ENCODE measurements at places on chromosomes 1 and 21.

DNA sequence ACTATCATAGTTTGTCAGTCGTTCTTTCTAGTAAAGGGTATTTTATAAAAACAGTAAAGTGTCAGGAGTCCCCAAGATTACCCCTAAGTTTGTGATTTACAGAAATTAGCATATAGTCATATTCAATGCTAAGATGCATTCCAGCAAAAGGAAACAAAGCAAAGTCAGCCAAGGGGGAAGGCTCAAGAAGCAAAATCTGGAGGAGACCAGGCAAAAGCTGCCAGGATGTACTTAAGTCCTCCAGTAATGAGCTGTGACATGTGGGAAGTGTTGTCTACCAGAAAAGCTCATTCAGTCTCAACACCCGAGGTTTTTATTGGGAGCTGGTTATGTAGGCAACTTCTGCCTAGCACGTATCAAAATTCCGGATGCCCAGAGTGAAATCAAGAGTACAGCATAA is 373.4 kb upstream of the TMPRSS15 start:
- DNase-seq = no peak

- DNase-seq = peak; percentile 55
These were observed 4.7 kb downstream of the FOXO6 start for GRCh38 chr1:41365772-41366454.

- no peak for DNase-seq
These were observed 794 bp downstream of the NID1 start for GRCh38 chr1:236063919-236064673.

DNA sequence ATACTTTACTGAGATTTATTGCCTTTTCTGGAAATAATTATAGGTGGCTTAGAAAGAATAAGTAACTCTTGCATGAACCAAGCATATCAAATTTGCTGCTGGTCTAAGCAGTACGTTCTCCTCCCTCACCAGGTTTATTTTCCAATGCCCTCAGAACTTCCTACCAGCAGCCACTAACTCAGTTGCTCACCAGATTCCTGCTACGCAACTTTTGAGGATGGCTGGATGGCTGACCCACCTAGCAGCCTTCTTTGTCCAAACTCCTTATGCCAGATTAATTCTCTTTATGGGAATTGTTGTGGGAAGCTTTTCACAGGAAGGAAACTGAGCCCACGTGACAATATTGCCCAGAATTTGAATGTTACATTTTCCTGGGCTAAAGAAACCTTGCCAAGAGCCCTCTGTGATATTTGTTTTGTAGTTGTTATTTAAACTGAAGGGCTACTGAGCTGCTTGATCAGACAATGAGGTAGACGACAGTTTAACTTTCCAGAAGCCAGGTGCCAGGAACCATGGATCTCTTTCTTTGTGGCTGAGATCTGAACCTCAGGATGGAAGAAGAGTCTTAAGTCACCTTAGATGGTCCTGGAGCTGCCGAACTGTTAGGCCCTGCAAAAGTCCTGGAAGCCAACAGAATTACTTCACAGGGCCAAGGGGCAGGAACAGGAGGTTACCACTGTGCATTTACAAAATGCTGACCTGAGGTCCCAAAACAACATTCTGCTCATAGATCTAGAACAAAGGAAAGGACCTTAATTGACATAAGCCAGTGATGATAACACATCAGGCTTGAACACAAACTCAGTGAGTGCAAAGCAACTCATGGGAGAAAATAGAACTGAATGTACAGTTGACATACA is 85.5 kb upstream of the ATP1A1 start:
- no peak for DNase-seq

DNA sequence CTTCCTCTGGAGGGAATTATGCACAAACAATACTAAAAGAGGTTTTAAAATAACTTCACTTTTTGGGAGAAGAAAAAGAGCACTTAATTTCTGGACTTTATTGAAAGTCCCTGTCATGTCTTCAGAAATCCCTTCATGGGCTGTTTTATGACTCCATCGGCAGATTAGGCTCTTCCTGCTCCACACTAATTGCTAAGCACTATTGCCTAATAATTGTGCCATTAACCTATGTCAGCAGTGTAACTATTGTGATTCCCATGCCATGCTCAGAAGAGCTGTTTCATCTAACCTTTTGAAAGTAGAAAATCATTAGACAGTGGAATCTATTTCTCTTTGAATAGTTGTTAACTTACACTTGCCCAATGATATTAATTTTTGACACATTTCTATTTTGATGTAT is 489.3 kb upstream of the RUNX1 start:
- DNase-seq = no peak

DNA sequence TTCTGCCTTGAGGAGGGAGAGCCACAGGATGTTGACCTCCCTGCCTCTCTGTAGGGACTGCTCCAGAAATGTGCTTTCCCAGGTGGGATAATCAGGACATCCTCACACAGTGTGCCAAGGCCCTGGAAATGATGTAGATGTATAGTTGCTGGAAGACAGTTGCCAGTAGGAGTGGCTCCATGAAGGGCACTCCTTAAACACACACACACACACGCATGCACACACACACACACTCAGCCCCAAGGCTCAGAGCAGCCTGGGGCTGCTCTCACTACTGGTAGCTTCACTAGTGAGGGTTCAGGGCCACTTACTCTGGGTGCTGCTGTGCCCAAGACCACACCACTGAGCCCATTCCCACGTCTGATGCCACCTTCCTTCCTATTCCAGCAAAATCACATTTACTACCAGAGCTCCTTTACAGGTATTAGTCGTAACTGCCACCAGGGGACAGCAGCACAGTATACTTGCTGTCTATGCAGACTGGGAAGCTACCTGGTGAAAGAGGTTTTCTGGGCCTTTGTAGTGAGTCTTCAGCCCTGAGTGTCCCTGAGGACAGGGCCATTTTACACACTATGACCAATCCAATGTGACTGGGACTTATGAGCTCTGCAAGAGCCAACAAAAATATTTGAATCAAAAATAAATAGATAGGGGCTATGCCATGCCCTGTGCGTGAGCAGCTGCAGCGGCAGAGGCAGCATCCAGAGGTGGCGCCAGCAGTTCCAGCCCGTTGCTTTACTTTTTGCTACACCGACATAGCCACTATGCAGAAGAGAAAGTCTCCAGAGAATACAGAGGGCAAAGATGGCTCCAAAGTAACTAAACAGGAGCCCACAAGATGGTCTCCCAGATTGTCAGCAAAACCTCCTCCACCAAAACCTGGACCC is 15.0 kb downstream of the CRNN start:
- no peak for DNase-seq

DNA sequence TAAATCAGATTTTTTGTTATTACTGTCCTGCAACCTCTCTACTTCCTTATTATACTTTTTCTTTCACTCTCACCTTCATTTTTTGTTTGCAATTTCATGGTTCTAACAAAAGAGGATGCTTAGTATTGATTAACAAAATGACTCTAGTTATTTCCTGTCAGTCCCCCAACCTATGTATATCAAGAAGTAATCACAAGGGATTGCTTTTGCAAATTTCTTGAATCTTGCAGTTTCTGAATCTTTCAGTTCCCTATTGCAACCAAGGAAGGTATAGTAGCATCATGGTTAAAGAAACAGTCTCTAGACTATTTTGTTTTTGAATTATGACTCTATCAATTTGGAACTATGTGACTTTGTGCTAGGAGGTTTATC is 446.9 kb downstream of the NEGR1 start:
- DNase-seq = no peak

- DNase-seq = peak; percentile 33
These were observed 7.1 kb upstream of the CLDN19 start for GRCh38 chr1:42747125-42747524.

- no peak for DNase-seq
These were observed 45.6 kb upstream of the HFM1 start for GRCh38 chr1:91450260-91450659.

- DNase-seq = no peak
These were observed 108.8 kb downstream of the SMYD2 start for GRCh38 chr1:214389734-214390133.
